Hippocampal formation (tissue), 2 donors: ENCODE measurements at places on chromosomes 1 and 21.
A peak's percentile ranks its signal among the peaks of the same experiment; 100 is the strongest.

DNA sequence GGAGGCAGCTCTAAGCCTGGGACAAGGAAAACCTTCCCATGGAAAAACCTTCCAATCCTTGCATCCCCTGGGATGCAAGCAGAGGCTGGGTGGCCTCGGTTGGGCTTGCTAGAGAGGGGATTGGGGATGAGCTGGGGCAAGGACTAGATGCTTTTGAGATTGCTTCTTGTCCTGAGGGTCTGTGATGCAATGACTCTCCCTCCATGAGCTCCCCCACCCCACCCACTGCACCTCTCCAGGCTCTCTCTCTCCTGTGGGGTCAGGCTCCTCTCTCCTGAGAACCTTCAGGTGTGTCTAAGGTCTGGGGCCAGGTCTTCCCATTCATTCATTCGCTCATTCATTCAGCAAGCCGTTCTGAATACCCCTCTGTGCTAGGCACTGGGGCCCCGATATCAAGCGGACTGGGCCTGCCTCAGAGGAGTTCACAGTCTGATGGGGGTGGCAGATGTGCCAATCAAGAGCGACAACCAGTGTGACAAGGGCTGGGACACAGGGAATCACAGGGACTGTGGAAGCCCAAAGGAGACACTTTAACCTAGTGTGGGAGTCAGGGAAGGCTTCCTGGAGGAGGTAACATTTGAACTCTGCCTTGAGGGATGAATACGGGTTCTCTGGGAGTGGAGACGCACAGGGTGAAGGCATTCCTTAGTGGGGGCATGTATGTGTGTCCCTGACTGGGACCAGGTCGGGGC is 6.5 kb downstream of the LDLRAD1 start:
- no peak for DNase-seq

GRCh38 chr1:172926070-172926469 is 124.7 kb downstream of the TNFSF18 start:
- DNase-seq = no peak

GRCh38 chr1:2099886-2100779 is 49.9 kb downstream of the PRKCZ start:
- DNase-seq = no peak

- no peak for DNase-seq
These were observed 5.3 kb upstream of the ID3 start for GRCh38 chr1:23564529-23565122.

DNA sequence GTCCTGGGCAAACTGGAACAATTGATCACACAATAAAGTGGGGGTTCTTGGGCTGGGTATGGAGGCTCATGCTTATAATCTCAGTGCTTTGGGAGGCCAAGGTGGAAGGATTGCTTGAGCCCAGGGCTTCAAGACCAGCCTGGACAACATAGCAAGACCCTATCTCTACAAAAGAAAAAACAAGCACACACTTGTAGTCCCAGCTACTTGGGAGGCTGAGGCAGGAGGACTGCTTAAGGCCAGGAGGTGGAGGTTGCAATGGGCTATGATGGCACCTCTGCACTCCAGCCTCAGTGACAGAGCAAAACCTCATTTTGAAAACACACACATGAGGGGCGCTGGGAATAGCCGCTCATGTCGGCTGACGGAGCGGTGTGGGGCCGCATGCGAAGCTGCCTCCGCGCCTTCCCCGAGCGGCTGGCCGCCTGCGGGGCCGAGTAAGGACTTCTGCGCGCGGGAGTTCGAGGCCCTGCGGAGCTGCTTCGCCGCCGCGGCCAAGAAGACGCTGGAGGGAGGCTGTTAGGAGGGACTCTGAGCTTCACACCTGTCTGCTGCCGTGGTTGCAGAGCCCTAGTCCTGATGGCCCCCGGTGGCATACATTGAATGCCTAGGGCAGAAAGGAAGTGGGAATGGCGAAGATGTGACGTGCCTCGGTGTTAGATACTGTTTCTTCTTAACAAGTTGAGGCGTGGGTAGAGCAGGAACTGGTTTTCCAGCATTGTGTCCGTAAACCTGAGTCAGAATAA is 59.5 kb downstream of the ACBD3 start:
- no peak for DNase-seq

GRCh38 chr1:246107516-246108277 is 399.4 kb downstream of the SMYD3 start:
- DNase-seq = no peak

DNA sequence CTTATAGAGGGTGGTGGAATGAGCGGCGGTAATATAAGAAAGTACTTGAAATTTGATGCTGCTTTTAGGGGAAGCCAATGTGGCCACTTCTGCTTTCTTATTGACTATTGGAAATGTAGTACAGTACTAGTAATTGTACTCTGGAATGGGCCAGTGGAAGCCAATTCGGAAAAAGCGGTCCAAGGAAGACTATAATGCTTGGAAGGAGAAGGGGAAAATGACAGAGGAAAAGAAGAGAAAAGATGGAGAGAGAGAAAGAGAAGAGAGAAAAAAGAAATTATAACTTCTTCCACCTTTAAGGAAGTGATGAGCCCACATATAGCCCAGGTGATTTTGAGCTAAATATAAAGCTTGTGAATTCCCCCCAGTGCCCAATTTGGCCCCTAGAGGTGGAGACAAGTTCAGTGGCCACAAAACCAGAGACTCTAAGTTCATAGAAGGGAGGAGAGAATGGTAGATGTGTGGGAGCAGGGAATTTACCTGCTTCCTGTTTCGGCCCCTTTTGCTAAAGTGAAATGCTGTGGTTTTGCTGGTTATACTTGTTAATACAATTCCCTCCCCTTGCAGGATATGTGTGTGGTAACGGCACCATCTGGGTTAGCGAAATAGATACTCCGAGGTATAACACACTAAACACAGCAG is 35.7 kb upstream of the DUSP10 start:
- DNase-seq = no peak

DNA sequence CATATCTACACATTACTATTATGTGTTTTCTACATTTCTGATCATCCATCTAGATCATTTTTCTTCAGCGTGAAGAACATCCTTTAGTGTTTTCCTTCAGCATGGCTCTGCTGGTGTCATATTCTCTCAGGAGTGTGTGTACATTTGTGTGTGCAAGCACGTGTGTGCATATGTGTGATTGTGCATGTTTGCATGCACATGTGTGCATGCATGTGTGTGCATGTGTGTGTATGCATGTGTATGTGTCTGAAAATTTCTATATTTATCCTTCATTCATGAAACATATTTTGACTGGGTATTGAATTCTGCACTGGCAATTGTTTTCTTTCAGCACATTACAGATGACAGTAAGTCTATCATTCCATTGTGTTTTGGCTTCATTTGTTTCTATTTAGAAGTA is 74.6 kb downstream of the FHAD1 start:
- DNase-seq = no peak

- no peak for DNase-seq
These were observed 550 bp downstream of the ACKR1 start for GRCh38 chr1:159205225-159205624.

DNA sequence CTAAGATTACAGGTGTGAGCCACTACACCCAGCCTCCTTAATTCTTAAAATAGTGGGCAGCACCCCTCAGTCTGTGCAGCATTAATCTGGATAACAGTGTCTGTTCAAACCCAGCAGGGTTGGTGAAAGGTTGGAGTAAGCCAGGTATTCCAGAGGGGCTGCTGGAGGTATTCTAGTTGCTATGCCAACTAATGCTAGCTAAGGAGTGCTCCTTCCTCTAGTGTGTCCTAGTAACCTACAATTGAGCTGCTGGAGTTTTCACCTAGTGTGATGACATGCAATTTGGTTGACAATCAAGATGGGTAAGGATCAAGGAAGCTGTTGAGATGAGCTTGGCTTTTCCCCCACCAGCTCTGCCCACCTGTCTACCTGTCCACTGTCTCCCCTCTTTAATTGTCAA is 100.2 kb upstream of the IPO9 start:
- no peak for DNase-seq

GRCh38 chr21:38322311-38322950 is 65.6 kb downstream of the KCNJ15 start:
- no peak for DNase-seq

DNA sequence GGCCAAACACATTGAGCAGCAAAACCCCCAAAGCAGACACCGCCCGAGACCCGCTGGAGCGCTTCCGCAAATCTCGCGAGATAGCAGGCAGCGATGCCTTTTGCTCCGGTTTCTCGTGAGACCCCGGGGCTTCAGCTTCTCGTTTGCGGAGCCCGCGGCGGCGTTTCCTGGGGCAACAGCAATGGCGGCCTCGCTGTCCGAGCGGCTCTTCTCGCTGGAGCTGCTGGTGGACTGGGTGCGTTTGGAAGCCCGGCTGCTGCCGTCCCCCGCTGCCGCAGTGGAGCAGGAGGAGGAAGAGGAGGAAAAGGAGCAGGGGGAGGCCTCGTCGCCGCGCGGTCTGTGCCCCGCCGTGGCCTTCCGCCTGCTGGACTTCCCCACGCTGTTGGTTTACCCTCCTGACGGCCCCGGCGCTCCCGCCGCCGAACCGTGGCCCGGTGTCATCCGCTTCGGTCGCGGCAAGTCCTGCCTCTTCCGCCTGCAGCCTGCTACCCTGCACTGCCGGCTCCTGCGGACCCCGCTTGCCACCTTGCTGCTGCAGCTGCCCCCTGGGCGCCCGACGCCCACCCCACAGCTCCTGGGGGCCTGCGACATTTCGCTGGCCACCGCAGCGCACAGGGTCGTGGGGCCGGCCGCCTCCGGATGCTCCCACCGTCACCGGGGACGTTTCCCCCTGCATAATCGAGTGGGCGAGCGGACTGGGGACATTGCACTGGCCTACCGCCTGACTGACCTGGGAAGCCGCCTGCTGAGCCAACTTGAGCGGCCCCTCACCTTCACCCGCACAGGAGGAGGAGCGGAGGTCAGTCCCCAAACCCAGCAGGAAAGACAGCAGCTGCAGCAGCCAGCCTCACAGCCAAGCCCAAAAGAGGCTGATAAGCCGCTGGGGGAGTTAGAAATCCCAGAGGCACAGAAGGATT is at the start of gene MAP10:
Gene MAP10 (plus strand): TSS at position 148 of the 917 bp plus-strand sequence. CDS start 34 bp downstream, at position 182.
- DNase-seq = peak; percentile 45

GRCh38 chr1:67739361-67739760 is 54.4 kb downstream of the GADD45A start:
- DNase-seq = no peak

DNA sequence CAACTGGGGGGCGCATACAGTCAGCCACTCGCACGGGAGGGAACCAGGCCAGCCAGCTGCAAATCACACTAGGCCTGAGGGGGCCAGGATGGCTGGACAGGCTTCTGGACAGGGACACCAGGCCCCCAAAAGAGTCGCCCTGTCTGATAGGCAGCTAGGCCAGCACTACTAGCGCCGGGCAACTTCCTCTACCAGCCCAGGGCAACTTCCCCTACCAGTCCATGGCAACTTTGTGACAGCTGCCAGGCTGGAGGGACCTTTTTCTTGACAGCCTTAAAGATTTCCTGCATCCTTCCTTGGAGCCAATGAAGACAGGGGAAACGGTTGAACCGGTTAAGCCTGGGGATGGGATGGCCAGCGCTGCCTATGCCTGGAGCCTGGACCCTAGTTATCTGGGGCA is 5.1 kb downstream of the IFFO2 start:
- DNase-seq = no peak

DNA sequence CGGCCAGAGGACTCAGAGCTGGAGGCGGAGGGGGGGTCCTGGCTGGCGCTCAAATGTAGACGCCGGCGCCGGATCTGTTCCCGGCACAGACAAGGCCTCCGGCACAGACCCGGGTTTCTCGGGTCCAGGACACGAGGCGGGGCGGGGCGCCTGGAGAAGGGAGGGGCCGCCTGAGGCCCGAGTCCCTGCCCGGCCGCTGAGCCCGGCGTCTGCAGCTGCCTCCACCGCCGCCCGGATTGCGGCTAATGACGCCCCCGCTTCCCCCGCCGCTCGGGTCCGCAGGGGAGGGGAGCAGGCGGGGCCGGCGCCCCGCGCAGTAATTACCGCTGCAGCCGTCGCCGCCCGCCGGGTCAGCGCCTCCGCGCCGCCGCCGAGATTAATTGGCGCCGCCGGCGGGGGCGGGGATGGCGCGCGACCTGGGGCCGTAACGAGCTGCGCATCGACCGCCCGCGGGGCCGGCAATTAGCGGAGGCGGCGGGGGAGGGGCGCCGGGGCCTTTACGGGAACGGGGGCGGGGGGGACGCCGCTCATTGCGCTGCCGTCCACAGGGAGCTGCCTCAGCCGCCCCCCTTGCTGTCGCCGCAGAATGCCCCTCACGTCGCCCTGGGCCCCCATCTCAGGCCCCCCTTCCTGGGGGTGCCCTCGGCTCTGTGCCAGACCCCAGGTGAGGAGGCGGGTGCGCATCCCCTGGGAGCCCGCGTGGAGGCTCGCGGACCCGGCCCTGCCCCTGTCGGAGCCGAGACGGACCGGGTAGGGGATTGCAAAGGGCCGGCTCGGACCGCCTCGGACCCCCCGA is 17.3 kb downstream of the NOC2L start:
- DNase-seq = no peak

GRCh38 chr1:75954586-75954985 is 22.4 kb upstream of the ASB17 start:
- DNase-seq = no peak

- DNase-seq = no peak
These were observed 39.5 kb upstream of the TMPRSS15 start for GRCh38 chr21:18443085-18443484.

GRCh38 chr21:39611551-39612190 is 1.1 kb upstream of the B3GALT5 start:
- DNase-seq = no peak

DNA sequence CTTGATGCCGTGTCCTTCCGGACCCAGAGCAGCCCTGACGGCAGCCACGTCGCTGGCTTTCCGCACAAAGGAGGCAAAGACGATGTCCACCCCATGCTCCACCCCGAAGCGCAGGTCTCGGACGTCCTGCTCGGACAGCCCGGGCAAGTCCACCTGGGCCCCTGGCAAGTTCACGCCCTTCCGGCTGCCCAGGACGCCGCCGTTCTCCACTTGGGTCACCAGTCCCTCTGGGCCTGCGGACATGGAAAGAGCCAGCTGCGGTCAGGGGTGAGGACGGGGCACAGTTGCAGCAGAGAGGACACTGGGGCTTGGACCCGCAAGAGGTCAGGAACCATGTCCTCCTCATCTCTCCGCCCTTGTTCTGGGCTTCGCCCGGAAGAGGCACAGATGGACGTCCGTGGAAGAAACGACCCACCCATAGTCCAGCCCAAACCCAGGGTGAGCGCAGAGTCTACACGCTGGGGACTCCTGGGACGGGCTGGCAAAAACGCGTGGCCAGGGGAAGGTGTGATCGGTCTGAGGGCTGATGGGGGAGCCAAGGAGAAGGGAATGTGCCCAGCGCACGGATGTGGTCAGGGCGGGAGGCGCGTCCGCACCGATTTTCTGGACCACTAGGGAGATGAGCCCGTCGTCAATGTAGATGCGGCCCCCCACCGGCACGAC is 6.6 kb downstream of the PKLR start:
- DNase-seq = no peak

- DNase-seq = no peak
These were observed 48.6 kb downstream of the WDR4 start for GRCh38 chr21:42830456-42831455.
